ENCODE measurements at places on chromosomes 4 and X. TPM values are rescaled to one million over a fixed set of nuclear protein-coding genes. Genes with fewer than 3 reads are reported as not detected.

SPANXN3 gene
- total RNA-seq, result not detected

RS1 gene
- not detected for total RNA-seq

TSR2 gene
- 30.1 TPM for total RNA-seq

PRDM5 gene
- not detected for total RNA-seq

PSAPL1 gene
- not detected for total RNA-seq

MAGEA12 gene
- not detected for total RNA-seq

RASL11B gene
- 0.15 TPM for total RNA-seq

TBC1D8B gene
- total RNA-seq, result 1.7 TPM

PABPC1L2B gene
- not detected for total RNA-seq

CXCL3 gene
- not detected for total RNA-seq

ERVMER34-1 gene
- total RNA-seq, result not detected

MRFAP1L1 gene
- total RNA-seq, result 60.7 TPM

LDOC1 gene
- total RNA-seq, result 1.3 TPM

CITED1 gene
- not detected for total RNA-seq

STK32B gene
- not detected for total RNA-seq

SPARCL1 gene
- not detected for total RNA-seq

SAP30 gene
- 34.0 TPM for total RNA-seq

TLR10 gene
- total RNA-seq, result 0.09 TPM

WNK3 gene
- 0.03 TPM for total RNA-seq

TRIM2 gene
- not detected for total RNA-seq

TEX28 gene
- not detected for total RNA-seq

NXF2B gene
- total RNA-seq, result not detected

DRD5 gene
- not detected for total RNA-seq

CENPVL1 gene
- not detected for total RNA-seq

ITGB1BP2 gene
- total RNA-seq, result 5.6 TPM

BMP3 gene
- total RNA-seq, result not detected

CD38 gene
- total RNA-seq, result 151 TPM

BCORL1 gene
- total RNA-seq, result 10.2 TPM

MAGEA6 gene
- not detected for total RNA-seq

FAM184B gene
- not detected for total RNA-seq

EIF4E gene
- 92.1 TPM for total RNA-seq

IQCM gene
- not detected for total RNA-seq

RHOH gene
- 145 TPM for total RNA-seq

MAGEA10 gene
- total RNA-seq, result not detected

AP1S2 gene
- total RNA-seq, result 21.4 TPM

RWDD4 gene
- total RNA-seq, result 17.8 TPM

MAP3K15 gene
- total RNA-seq, result 0.38 TPM

KCTD8 gene
- not detected for total RNA-seq

SYTL4 gene
- not detected for total RNA-seq

NXT2 gene
- 12.6 TPM for total RNA-seq

TMEM31 gene
- total RNA-seq, result not detected

PNMA6F gene
- total RNA-seq, result not detected

TMEM175 gene
- total RNA-seq, result 37.2 TPM

TCP11X2 gene
- total RNA-seq, result not detected

ZNF275 gene
- total RNA-seq, result 11.9 TPM

BTK gene
- 0.41 TPM for total RNA-seq

TRIM61 gene
- total RNA-seq, result 1.7 TPM

UCP1 gene
- total RNA-seq, result not detected

LDB2 gene
- total RNA-seq, result not detected

ENPEP gene
- total RNA-seq, result 0.93 TPM

BRS3 gene
- total RNA-seq, result not detected

THAP6 gene
- 16.9 TPM for total RNA-seq

All from activated CD8-positive, alpha-beta memory T cell treated with anti-CD3 and anti-CD28 coated beads, Interleukin-2, amount 10 ng/mL, durations not matched to agents 7 days and 5 days (primary cell).